ENCODE measurements at places on chromosomes 6 and 20. TPM values are rescaled to one million over a fixed set of nuclear protein-coding genes. Genes with fewer than 3 reads are reported as not detected.

GRCh38 chr6:3196770-3197169 lies 30.7 kb downstream of the TUBB2B start:
- H3K27me3 ChIP-seq, result peaks cover 8% of the 10 kb centered on the region

- no peak overlapping the region for H3K4me3 ChIP-seq
- no peaks in the 10 kb centered on the region for H3K36me3 ChIP-seq
Observed at GRCh38 chr6:165055231-165055630, 254.2 kb downstream of the C6orf118 start.

GRCh38 chr6:159505140-159505922 lies 187.7 kb downstream of the SOD2 start:
- H3K36me3 ChIP-seq, result no peaks in the 10 kb centered on the region
- no peak for DNase-seq
- H3K27me3 ChIP-seq, result peaks cover 11% of the 10 kb centered on the region
- no peak overlapping the region for H3K27ac ChIP-seq

MRAP2 gene
- total RNA-seq, result not detected

DNA sequence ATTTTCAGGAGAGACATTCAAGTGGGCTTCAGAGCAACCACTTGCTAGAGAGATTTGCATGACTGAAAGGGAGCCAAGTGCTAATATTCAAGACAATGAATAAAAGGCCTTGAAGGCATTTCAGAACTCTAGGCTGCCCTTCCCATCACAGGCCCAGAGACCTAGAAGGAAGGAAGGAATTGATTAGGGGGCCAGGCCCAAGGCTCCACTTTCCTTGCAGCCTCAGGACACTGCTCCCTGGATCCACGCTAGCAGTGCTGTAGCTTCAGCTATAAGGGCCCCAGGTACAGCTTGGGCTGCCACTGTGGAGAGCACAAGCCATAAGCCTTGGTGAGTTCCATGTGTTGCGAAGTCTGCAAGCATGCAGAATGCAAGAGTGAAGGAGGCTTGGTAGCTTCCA lies 731.9 kb upstream of the FLRT3 start:
- no peaks in the 10 kb centered on the region for H3K4me1 ChIP-seq
- no peaks in the 10 kb centered on the region for H3K36me3 ChIP-seq
- H3K4me3 ChIP-seq, result no peak overlapping the region
- H3K27ac ChIP-seq, result no peak overlapping the region
- H3K27me3 ChIP-seq, result no peaks in the 10 kb centered on the region
- DNase-seq, result no peak

Measured in activated naive CD4-positive, alpha-beta T cell treated with anti-CD3 and anti-CD28 coated beads for 36 hours (primary cell).